ENCODE measurements at places on chromosomes 4 and X.

- no peak for DNase-seq
These were observed 446.2 kb downstream of the RAPGEF2 start for GRCh38 chr4:159549098-159549518.

- peak; percentile 83 for DNase-seq
These were observed at the start of gene GAB1 for GRCh38 chr4:143336781-143337599. GAB1 (plus strand) TSS chr4:143336876; CDS start chr4:143337189, 313 bp downstream.

GRCh38 chr4:7554905-7555304, 120.2 kb upstream of the PSAPL1 start:
- no peak for DNase-seq

DNA sequence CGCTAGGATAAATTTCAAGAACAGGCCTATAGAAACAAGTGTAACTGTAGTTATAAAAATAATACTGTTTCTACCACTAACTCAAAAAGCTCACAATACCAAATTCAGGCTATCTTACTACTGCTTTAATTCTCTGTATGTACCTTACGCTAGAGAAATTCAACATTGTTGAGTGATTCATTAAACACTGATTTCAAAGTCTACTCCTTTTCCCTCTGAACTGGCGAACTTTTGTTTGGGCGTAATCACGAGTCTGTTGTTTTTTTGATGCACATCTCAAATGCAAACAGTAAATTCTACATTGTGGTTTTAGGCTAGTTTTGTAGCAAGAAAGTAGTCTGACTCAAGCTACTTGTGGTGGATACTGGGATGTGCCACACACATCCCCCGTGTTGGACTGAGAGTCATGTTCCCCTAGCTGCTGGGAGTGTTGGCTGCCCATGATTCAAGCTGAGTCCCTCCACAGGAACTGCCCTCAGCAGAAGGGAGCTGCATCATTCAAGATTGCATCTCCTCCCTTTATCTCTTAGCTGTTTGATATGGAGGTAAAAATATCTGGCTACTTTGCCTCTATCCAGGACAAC, 406.1 kb downstream of the RAPGEF2 start:
- DNase-seq, result no peak

DNA sequence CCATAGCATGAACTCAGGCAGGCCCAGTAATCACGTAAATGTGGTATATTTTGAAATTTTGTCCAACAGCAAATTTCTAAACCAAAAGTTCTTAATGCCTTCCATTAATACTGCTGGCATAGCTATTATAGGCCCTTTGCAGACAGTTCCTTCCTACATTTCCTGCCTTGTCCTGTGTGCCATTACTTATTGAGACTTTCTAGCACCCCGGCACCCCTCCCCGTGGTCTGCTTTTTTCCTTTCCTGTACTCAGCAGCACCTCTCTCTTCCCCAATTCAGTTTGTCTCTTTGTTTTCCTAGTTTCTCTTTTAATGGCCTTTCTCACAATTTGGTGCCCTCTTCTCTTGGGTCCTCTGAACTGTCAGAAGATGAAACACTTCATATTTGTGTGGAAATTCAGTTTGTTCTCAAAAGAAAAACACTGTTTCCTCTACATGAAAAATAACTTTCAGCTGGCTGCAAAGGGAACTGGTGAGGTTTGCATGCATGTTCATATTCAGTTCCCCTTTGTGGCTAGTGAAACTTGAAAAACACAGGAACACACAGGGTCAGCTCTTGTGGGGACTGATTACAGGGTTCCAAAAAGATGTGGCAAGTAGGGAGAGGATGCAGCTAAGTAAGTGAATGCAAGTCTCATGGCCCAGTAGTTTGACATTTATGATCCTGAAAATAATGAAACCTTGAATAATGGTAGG, 17.1 kb downstream of the GPR34 start:
- no peak for DNase-seq

DNA sequence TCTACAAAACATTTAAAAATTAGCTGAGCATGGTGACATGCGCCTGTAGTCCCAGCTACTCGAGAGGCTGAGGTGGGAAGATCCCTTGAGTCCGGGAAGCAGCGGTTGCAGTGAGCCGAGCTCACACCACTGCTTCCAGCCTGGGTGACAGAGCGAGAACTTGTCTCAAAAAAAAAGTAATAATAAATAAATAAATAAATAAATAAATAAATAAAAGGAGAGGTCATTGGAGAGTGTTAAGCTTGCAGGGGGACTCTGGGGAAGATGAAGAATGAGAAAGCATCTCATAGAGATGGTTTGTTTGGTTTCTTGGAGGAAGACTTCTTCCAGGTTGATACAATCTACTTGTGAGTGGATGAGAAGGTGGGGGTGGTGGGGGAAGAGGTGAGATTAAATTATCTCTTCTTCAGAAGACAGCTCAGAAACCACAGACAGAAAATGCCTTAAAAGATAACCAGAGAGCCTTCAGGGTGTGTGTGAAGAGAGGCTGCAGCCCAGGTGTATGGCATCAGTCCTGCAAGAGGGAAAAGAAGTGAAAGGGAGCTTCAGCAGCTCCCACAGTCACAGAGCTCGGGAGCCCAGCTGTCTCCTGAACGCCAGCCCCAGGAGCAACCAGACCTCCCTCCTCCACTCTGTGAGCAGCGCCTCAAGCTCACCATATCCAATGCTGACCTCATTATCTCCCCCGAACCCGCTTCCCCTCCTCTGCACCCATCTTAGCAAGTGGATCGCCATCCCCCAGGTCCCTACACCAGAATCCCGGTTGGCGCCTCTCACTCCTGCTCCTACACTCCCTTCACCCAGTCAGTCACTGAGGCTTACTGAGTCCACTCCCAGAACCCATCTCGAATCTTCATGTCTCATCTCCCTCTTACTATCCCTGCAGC, 48.2 kb downstream of the RBM47 start:
- DNase-seq, result no peak

DNA sequence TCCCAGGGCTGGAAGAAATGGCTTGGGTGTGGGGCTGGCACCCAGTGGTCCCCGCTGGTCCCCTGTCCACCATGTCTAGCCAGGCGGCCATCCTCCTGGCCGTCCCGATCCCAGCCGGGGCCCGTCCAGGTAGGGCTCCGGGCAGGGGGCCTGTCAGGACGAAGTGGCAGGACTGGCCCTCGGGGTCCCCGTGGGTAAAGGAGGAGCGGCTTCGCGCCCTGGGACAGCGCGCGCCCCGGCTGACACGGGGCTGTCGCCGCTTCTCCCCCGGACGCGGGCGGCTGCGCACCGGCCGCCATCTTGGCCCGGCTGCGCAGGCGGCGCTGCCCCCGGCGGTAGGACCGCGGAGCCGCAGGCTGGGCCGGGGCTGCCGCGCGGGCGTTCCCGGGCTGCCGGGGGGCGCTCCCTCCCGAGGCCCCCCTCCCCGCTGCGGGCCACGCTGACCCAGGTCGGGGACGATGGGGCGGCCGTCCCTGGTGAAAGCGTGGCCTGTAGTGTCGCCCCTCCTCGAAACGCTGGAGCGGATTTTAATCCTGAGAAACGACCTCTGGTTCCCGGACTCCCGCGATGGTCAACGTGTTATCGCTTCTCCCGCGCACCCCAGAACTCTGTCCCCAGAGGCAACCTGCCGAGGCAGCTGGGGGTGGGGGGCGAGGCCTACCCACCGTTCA, 60.4 kb upstream of the BCOR start:
- DNase-seq, result peak; percentile 43

- DNase-seq, result no peak
These were observed 14.3 kb downstream of the SHROOM3 start for GRCh38 chr4:76449362-76449767.

GRCh38 chr4:121096629-121097028, 24.3 kb upstream of the NDNF start:
- no peak for DNase-seq

DNA sequence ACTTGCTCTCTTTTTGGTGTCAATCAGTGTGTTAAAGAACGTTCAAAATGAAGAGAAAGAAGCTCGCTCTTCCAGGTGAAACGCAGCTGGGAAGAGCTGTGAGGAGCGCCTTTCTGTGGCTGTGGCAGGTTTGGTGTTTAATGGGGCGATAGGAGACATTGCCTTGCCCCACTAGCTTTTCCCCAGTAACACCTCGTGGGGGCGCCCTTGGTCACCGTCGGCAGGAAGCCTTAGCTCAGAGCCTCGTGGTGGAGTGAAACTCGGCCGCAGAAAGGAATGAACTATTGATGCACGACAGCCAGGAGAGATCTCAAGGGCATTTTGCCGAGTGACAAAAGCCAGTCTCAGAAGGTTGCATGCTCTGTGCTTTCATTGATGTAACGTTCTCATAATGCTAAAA, 65.1 kb downstream of the GPR143 start:
- DNase-seq, result no peak

DNA sequence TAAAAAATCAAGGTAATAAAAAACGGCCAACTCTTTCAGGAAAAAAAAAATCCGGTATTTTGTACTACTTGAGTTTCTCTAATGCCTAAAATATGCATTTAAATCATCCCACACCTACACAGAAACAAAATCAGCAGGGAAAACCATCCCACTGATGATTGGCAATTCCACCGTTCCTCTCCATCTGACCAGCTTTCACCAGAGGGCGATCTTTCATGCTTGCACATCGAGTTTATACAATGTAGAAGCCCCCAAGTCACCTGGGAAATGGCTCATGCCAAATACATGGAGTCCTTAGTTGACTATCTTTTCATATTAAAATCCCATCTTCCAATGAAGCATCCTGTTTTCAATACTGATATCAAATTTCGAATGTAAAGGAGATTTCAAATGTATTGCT, 69.2 kb downstream of the PTCHD1 start:
- DNase-seq, result peak; percentile 46

DNA sequence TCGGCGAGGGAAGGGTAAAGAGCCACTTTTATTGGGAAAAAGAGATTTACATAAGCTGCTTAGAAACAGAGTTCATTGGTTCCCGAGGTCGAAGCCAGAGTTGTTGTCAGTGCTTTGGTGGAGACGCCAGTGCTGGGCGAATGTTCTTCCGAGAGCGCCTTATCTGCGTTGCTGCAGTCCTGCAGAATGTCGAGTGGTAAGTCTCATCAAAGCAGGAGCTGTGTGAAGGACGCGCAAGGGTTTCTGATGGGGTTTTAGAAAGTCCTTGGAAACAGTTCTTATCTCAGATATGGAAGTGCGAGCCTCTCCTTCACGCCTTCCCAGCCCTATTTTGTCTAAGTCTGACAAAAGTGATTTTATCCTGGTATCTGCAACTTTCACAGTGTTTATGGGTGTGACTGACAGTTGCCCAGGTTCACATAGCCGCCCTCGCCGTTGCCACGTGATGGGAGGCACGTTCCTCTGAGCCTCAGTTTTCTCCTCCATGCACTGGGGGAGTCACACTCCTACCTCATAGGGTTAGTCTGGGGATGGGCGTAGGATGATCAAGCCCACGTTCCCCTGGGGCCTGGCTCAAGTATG, 47.3 kb upstream of the NSG1 start:
- DNase-seq, result no peak

- DNase-seq, result no peak
These were observed 683.9 kb upstream of the ATOH1 start for GRCh38 chr4:93144644-93145043.

GRCh38 chrX:101394372-101394771, 3.6 kb downstream of the RPL36A start:
- no peak for DNase-seq

DNA sequence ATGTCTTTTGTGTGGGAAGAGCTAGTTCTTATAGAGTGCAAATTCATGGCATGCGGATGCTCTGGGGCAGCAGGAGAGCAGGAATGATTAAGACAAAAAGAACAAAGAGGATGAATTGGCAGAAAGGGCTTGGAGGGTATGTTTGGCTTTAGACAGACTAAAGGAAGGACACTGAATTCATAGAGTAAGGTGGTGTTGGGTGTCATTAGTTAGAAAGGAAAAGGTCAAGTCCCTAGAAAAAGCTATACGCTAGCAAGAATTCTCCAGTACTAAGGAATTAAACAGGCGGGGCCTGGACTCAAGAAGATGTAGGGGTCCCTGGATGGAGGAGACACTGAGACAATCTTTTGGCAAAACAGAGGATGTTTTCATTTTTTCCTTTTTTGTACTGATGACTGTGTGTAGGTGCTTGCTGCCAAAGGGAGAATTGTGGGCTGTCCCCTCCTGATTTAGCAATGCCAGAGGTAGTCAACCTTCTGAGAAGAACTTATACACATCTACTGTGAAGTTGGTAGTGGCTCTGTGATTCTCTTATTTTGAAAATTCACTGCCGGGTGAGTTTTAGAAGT, 391.0 kb downstream of the SPRY1 start:
- no peak for DNase-seq

DNA sequence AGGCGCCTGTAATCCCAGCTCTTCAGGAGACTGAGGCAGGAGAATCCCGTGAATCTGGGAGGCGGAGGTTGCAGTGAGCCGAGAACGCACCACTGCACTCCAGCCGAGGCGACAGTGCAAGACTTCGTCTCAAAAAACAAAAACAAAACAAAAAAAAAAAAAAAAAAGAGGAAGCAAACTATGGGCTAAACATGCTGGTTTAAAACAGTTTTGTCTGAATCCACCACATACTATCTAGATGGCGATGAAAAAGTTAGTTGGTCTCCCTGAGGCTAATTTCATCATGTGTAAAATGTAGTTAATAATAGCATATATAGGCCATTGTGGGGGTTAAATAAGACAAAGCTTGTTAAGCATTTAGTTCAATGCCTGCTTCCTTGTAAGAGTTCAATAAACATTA, 451.1 kb downstream of the RPA4 start:
- DNase-seq, result no peak

DNA sequence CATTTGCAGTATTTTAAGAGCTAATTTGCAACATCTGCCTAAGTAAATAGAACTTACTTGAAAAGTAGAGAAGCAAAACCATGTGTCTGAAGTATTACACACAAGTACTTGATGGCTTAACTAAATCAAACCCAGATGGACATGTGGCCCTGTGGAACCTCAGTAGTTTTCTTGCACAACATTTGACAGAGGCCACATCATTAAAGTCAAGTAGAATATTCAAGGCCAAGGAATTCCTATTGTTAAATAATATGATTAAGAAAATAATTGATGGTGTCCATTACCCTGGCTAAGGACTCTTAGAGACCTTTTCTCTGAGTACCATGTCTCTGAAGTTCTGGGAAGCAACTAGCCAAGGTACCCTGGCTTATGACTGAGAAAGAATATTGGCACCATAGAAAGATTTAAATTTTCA, 135.4 kb upstream of the OTUD4 start:
- DNase-seq, result no peak

DNA sequence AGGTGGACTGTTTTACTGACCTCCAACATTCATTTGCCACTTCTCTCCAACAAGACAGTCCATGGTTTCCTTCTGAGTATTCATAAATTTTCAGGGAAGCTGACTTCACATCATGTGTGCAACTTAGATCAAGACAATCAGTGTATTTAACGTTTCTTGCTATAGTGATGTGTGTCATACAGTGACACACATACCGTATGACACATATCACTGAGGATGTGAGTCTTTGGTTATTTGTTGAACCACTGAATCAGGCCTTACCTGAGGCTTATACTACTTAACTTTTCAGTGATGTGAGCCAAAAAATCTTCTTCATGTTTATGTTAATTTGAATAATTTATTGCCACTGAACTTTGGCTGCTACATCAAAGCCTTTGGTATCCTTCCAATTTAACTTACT, 166.8 kb downstream of the BMPR1B start:
- no peak for DNase-seq
